ENCODE measurements at places on chromosomes 1 and 21.

DNA sequence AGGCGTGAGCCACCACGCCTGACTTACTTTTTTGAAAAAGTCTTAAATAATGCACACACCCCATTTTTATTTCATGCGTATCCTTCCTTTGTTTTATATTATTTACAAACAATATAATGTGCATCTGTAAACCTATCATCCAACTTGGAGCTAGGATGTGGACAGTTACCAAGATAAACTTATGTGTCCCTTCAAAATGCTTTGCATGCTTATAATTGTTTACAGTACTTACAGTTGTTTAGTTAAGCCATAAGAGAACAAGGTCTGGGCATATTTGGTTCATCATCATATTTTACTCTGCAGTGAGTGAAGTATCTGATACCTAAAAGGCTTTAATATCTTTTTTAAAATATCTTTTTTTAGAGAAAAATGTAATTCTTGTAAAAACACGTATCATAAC is 16.1 kb upstream of the HMGN1 start:
- no peak for DNase-seq

GRCh38 chr1:92872719-92873118 is 40.9 kb downstream of the RPL5 start:
- DNase-seq = no peak

DNA sequence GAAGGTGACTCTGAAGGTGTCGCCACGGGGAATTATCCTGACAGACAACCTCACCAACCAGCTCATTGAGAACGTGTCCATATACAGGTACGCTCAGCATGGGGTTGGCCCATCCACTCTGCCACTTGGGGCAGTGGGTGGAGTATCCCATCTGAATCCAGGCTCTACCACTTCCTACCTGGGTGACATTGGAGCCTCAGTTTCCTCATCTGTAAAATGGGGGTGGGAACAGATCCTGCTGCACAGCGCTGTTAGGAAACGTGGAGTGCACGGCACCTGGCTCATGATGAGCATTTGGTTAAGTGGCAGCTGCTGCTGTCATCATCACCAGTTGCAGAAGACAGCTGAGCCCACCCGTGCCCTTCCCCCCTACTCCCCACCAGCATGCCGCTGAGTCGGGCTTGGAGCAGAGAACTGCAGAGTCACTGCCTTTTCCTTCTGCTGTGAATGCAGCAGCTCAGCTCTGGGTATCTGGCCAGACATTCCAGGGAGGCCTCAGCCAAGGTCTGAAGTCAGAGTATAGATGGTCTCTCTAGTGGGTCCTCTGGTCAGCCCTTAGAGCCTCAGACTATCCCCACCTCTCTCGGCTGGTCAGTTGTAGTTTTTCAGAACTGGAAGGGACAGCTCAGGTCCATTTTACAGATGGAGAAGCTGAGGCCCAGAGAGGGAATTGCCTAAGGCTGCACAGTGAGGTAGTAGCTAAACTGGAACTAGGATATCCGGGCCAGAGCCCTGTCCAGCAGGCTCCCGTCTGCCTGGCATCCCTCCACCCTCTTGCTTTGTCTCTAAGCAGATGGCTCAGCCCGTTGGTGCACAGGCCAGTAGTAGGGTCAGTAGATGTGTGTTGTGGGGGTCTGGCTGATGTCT is 11.7 kb downstream of the LDLRAP1 start:
- no peak for DNase-seq

DNA sequence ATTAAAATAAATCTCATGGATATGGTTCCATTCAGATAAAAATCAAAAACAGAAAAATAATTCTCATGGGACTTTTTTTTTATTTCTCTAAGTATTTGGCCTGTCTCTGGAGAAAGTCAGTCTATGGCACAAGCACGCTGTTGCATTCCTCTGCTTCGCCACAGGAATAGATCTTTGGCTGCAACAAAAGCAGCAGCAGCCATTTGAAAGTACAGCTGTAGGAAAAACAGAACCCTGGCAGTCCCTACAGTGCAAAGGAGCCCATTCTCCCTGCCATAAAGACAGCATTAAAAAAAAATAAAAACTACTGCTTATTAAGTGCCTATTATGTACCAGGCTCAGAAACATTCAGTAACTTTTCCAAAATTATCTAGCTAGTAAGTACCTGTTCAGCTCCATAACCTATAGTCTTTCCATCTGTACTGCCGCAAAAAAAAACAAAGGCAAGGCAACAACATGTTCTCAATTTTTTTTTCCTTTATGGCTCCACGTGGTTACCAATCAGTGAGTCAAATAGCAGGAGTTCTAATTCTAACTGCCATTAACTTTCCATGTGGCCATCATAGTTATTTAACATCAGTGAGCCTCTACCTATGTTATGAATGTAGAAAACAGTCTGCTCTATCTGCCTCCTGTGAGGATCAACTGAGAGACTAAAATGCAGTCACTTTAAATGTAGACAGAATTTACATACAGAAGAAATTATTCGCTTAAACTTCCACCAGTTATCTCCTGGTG is 22.7 kb downstream of the SLC35D1 start:
- DNase-seq = peak; percentile 34

DNA sequence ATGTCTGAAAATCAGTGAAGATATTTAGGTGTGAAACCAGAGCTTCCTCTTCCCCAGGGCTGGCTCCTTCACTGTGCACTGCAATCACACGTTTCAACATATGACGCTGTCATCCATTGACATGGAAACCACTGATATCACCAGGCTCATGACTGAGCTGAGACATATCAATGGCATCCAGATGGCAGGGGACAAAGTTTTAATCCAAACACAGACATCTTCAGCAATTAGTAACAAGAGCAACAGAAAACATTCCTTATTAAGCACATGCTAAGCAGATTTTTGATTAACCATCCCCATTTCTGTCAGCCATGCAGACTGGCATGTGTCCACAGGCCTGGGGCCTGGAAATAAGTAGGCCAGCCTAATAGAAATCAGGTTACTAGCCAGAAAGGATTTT is 108.0 kb upstream of the ADAR start:
- no peak for DNase-seq

DNA sequence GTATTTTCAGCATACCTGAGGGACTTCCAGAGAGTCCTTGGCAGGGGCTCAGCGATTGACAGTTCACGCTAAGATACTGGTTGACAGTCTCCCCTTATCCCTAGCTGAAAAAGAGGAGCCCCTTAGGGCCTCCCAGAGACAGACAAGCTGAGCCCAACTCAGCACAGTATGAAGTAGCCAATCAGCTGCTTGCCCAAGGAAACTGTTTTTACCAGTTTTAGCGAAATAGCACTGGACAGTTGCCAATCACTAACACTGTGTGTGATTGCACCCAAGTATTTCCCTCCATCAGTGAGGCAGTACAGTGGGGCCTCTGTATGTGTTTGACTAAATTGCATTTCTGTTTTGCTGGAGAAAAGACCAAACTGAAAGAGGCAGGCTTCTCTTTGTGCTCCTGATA is 27.0 kb downstream of the KHDRBS1 start:
- DNase-seq = no peak

GRCh38 chr1:167911413-167911812 is 2.5 kb downstream of the ADCY10 start:
- DNase-seq = no peak

DNA sequence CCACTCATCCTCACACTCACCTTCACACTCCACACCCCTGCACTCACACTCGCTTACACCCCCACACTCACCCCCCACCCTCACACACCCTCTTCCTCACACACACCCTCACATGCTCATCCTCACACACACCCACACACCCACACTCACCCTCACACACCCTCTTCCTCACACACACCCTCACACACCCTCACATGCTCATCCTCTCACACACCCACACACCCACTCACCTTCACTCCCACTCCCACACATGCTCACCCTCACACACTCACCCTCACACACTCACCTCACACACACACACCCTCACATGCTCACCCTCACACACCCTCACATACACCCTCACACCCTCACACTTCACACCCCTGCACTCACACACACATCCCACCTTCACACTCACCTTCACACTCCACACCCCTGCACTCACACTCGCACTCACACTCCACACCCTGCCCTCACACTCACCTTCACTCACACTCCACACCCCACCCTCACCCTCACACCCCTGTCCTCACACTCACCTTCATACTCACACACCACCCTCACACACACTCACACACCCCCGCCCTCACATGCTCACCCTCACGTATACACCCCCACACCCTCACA is 42.6 kb upstream of the EDN2 start:
- DNase-seq = no peak

- no peak for DNase-seq
Observed at GRCh38 chr1:184270556-184270955, 116.3 kb upstream of the C1orf21 start.

- no peak for DNase-seq
Observed at GRCh38 chr1:232452736-232453440, 177.0 kb downstream of the SIPA1L2 start.

GRCh38 chr1:192610112-192610889 is 25.6 kb upstream of the RGS13 start:
- no peak for DNase-seq

DNA sequence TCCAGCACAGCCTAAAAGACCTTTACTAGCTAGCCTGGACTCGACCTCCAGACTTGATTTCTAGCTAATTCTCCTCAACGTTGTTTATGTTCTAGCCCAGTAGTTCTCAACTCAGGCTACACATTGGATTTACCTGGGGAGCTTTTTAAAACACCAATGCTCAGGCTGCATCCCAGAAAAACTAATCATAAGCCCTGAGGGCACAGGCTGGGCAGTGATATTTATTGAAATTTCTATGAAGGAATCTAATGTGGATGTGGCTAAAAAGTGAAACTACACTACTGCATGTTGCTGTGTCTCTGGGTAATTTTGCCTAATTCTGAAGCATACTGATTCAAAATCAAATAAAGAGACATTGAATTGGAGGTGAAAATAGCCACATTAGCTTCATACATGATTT is 479.4 kb downstream of the KCNT2 start:
- no peak for DNase-seq

GRCh38 chr1:63112155-63112900 is 210.0 kb upstream of the FOXD3 start:
- DNase-seq = no peak

- DNase-seq = no peak
Observed at GRCh38 chr21:32525282-32525681, 60.0 kb downstream of the TCP10L start.

DNA sequence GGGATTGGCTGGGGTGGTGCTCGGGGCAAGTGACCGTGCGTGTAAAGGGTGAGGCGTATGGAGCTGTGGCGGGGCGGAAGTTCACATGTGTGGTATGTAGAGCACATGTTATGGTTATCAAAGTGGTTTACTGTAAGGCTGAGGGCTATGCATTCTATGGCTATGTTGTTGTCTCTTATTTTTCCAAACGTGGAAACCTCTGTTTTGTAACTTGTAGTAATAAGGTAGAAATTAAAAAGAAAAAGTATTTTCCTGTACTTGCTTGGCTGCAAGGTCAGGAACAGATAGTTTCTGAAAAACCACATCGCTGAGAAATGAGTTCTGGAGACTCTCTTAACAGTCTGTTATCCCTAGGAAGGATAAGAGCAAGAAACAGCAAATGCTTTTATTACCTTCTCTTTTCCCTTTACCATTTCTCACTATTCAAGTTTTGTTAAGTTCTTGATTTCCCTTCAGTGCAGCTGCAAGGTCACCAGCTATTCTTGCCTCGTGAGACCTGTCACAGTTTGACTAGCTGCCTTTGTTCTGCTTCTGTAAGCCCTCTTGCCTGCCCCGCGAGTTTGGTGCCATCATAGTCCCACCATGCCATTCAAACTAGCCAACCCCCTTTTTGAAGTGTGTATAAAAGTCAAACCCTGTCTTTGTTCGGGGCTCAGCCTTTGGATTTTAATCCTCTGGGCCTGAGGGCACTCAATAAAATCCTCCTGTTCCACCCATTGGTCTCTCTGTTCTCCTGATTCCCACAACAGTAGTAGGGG is 9.5 kb downstream of the RNU1-2 start:
- DNase-seq = no peak

DNA sequence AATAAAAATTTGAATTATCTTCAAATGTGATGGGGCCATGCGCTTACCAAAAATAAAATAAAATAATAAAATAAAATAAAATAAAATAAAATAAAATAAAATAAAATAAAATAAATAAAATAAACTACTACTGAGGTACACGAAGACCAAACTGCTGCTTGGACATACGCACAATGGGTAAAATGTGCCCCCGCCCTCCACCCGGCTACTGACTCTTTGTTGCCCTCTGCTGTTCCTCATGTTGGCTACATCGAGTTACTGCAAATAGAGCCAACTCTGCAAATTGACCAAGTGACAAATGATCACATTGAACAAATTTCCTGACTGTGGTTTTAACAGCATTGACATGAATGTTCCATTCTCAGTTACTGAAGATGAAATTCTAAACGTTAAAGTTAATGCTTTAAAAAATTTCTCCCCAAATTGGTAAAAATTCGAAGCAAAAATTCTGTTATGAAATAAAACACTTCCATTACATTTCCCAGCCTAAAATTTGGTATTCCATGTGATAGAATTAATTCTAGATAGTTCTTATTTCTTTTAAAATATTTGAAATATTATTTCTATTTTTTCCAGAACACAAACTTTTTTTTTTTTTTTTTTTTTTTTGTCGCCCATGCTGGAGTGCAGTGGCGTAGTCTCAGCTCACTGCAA is 18.8 kb upstream of the MAP1LC3C start:
- peak; percentile 50 for DNase-seq

DNA sequence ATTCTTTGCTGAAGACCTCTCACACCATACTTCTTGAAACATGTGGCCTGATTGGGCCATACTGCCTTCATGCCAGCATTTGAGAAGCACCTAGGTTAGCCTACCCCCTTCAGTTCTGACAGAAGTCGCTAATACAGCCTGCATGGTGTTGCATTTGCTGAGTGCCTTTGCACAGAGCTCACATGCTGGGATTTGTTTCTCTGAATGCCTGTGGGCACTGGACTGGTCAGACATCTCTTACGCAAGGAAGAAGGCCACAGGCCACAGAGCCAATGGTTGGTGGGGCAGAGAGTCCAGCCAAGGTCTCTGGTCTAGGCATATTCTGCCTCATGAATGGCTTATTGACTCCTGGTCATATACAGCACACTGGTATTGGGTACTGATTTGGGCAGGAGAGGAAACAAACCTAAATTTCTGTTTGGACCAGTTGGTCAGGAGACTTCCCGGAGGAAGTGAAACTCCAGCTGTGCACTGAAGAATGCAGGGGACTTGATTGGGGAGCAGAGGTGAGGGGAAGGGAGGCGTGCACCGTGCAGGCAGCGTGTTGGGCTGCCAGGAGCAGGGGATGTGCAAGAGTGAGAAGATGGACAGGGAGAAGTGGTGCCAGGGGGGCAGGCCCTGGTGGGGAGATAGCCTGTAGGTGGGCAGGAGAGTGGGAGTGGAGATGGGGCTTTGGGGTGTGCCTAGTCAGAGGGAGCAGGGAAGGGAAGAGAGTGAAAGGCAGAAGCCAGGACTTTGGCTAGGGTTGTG is 18.1 kb downstream of the URB2 start:
- DNase-seq = no peak

GRCh38 chr21:32240851-32241687 is 37.8 kb downstream of the MIS18A start:
- DNase-seq = no peak

DNA sequence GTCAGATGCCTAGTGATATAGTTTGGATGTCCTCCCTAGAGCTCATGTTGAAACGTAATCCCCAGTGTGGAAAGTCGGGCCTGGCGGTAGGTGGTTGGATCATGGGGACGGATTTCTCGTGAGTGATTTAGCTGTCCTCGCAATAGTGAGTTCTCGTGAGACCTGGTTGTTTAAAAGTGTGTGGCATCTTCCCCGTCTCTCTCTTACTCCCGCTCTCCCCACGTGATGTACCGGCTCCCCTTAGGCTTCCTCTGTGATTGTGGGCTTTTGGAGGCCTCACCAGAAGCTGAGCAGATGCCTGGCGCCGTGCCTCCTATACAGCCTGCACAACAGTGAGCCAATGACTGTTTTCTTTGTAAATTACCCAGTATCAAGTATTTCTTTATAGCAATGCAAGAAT is 264.5 kb downstream of the TTLL7 start:
- DNase-seq = no peak
